ENCODE measurements at places on chromosomes 2 and 18.

DNA sequence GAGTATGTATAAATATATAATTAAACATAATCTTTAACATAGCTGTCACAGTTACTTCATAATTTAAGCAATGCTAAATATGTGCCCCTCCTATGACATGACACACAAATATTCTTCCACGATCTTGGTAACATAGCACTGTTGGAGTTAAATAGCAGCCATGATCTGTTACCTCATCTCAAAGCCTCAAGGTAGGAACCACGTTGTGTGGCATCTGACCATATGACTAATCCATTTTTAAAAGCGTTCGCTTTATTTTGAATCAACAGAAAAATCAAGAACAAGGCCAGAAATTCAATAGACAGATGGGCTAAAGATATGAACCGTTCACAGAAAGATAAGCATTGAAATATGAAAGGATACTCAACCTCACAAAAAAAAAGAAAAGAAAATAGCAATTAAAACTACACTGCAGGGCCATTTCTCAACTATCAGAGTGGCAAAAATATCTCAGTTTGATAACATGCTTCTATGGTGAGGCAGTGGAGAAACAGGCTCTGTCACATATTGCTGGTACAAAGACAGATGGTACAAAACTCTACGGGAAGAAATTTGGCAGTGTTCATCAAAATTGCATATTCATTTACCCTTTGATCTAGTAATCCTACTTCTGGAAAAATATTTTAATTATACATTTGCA lies 105.9 kb downstream of the TMX3 start:
- DNase-seq, result no peak

- DNase-seq, result peak; percentile 68
Observed at GRCh38 chr2:148643998-148644882, at the start of gene EPC2. Gene EPC2, plus strand, starts transcription at chr2:148644751. Its CDS starts 267 bp downstream, at chr2:148645018.

DNA sequence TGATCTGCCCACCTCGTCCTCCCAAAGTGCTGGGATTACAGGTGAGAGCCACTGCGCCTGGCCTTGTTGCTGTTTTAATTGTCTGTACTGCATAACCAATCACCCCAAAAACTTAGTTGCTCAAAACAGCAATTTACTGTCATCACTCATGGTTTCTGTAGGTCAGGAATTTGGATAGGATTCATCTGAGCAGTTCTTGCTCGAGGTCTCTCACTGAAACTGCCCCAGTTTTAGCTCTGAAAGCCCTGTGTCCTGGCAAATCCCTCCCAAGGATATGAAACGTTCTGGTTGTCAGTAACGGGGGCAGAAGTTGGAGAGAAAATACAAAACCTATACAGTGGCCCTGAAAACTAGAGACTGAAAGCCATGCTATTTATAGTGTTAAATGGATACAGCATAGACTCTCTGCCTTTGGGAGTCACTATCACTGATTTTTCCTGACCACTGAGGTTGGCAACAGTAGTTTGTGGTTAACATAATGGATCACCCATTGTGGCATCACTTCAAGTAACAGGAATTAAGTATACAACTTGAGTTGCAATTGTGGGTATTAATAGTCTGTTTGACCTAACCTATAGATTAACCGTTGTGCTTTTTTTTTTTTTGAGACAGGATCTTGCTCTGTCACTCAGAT lies 27.2 kb upstream of the ERICH2 start:
- DNase-seq, result no peak

DNA sequence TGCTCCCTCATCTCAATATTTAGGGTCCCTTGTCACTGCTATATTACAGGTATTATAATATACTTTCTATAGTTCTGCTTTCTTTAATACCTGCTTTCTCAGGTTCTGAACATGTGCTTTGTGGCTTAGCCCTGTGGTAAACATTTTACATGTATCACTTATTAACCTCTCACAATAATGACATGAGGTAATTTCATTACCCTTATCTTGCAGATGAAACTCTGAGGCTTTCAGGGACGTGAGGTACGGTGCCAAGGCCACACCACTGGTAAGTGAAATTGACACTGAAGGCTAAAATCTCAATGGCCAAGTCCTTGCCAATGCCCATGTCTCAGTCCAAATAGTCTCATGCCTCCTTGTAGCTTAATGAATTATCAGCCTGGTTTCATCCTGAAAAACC lies 21.7 kb downstream of the LINC00305 start:
- no peak for DNase-seq

GRCh38 chr2:100124761-100125160 lies 17.6 kb downstream of the AFF3 start:
- no peak for DNase-seq

GRCh38 chr2:9380702-9381628 lies 42.4 kb downstream of the ITGB1BP1 start:
- no peak for DNase-seq

DNA sequence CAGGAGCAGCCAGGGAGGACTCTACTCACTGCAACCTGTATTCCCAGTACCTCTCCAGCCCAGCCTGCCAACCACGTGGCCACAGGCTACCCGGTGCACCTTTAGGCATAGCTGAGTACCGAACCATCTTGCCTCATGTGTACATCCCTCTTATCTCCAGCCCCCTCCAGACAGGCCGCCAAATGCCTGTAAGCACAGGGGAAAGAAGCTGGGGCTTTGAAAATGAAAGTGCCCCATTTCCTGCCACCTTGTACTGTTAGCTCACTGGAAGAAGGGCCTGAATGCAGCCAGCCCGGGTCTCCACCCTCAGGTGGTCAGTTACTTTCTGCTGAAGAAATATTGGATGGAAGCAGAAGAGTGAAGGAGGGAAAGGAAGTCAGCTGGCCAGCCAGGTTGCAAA lies 27.2 kb upstream of the RFX8 start:
- no peak for DNase-seq

DNA sequence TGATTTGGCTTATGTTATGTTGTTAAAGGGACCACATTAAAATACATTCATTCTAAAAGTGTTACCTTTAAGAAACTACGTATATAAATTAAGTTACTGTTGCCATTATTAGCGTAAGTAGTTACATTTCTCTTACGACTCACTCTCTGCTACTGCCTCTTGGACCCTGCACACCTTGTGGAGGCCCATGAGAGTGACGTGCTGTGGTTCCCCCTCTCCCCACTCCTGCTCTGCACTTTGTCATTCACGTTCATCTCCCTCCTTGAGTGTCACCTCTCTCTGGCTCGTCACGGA lies 830 bp upstream of the MERTK start:
- no peak for DNase-seq

DNA sequence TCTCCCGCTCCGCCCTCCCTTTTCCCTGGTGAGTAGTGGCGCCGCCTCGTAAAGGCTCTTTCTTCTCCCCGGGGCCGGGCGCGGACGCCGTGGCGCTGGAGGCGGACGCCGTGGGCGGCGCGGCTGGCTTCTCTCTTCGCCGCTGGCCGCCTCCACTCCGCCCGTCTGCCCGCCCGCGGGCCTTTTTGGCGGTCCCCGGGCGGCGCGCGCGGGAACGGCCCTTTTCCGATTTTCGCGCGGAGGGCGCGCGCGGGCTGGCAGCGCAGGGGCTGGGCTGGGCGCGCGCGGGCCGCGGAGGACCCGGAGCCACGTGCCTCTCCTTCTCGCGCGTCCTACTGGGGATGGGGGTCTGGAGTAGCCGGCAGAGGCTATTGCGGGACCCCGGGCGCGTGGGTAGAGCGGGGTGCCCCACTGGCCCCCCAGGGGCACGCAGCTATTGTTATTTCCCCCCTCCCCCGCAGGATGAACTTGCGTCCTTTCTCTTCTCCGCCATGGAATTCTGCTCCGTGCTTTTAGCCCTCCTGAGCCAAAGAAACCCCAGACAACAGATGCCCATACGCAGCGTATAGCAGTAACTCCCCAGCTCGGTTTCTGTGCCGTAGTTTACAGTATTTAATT lies 472 bp downstream of the SLC20A1 start:
- DNase-seq, result peak; percentile 91

- DNase-seq, result peak; percentile 24
Observed at GRCh38 chr2:62857139-62857931, 151.8 kb downstream of the EHBP1 start.

- DNase-seq, result peak; percentile 88
Observed at GRCh38 chr2:65382776-65383357, 49.5 kb downstream of the SPRED2 start.

DNA sequence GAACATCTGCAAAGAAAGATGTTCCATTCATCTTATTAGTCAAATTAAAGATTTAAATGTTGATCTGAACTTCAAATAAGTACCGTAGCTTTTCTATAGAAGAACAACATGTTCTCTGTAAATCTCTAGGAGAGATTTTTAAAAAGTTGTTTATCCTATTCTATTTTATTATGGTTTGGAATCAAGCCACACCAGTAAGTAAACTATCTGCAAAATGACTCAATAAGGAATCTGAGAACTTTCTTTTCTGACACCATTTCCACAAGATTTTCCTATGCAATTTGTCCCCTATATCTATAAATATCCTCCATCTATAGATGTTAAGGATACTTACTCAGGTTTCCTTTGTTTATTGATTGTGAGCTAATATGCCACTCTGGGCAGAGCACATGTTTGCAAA lies 736.6 kb downstream of the CBLN2 start:
- DNase-seq, result no peak

DNA sequence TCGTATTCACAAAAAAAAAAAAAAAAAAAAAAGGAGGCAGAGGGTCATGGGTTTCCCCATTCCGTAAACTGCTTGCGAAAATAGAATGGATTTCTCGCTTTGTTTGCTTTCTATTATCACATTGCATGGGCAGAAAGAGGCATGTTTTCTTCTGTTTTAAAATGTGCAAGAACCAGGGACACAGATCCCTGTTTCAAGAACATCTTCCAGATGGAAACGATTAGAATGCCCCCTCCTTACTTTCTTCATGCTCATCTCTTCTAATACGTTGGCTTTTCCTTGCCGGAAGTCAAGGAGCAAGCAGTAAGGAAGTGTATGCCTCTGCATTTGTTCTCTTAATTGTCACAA lies 51.0 kb upstream of the ZNF516 start:
- DNase-seq, result peak; percentile 48

GRCh38 chr2:188495969-188496431 lies 204.3 kb downstream of the GULP1 start:
- DNase-seq, result no peak

GRCh38 chr18:36814994-36815393 lies 13.8 kb downstream of the TPGS2 start:
- peak; percentile 67 for DNase-seq

DNA sequence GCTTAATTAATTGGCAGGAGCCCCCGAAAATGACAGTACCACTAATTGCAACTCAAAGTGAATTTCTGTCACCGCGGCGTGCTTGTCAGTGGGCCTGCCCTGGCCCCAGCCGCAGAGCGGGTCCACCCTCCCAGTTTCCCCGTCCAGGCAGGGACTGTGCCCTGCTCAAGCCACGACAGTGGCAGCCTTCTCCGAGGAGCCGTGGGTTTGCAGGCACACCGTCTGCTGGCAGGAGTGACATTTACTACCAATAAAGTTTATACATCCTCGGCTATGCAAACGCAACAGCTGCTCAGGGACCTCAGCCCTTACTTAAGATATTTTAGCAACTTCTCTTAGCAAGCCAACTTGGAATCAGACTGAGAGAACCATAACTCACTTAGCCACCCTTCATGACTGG lies 112.7 kb downstream of the GBX2 start:
- DNase-seq, result no peak

DNA sequence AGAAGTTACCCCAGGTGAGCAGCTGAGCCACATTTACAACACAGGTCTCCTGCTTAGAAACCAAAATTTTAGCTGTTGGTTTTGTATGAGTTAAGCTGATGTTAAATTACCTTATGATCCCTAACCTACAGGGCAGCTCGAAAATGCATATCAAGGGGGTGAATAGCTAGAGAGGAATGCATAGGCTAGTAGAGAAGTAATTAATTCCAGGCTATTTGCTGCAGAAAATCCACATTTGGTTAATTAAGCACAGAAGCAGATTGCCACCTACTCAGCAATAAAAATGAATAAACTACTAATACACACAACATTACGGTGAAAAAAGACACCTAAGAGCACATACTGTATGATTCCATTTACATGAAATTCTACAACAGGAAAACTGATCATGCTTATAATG lies 91.4 kb downstream of the OSBPL1A start:
- no peak for DNase-seq

DNA sequence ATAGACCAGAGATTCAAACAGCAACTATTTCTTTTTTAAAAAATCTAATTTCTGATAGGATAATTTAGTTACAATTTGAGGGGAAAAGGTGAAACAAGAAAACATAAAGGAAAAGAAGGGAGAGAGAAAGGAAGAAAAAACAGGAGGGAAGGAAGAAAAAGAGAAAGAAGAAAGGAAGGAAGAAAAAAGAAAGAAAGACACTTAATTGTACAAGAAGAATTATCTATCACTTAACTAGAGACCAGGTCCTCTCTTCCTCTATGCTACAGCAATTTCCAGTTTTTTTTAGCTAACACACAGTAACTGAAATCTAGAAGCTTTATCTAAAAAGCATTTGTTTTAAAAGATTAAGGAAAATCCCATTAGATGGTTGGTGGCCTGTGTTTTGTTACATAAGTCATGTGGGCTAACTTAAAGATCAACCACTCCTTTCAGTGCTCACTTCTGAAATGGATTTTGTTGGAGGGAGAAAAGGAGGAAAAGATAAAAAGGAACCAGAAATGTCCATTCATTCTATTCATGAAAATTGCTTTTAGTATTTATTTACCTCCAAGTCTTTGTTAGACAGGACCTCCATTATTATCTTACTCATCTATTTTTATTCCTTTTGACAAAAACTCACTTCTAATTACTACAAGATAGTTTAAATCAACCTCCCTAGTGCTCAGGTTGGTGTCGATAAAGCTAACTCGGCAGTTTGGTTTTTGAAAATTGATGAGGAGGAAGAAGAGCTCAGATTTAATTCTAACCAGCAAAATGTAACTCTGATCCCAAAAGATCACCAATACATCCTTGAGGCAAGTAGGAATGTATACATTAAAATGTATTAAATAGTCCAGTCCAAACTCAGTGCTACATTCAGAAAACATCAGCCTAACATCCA lies 251.5 kb upstream of the FN1 start:
- DNase-seq, result no peak

DNA sequence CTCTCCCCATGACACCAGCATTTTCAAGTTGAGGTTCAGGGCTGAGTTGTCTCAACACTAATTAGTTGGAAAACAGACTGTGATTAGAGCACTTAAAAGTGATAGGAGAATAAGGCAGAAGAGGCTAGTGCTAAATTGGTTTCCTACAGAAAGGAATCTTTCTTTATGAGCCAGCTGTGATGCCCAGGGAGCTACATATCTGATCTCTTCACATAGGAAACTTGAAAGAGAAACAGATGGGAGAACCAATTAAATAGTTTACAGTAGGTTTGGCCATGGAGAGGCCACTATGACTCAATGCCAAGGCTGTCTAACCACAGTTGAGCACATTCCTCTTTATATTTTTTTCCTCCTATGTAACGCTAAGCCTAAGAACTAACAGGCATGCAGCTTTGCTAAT lies 418.3 kb upstream of the CYRIA start:
- DNase-seq, result no peak

- peak; percentile 67 for DNase-seq
Observed at GRCh38 chr2:134319596-134320254, 65.9 kb downstream of the MGAT5 start.

- DNase-seq, result no peak
Observed at GRCh38 chr2:138391946-138392345, 109.6 kb upstream of the SPOPL start.

DNA sequence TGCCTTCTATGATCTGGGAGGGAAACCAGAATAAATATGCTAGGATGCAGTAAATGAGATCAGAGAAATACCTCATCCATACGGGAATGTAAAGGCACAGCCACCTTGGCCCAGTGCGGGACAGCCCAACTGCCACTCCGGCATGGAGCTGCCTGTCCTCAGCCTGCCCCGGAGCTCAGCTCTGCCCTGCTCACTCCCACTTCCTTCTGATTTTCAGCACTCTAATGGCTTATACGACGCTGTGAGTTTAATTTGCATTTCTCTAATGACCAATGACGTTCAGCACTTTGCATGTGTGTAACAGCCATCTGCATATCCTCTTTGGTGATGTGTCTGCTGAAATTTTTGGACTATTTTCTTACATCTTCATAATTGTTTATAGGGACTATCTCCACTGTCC lies 172.5 kb upstream of the RAB6C start:
- DNase-seq, result no peak

All from NCI-H1417 (cell line).